ENCODE measurements at places on chromosomes 4 and X. TPM values are rescaled to one million over a fixed set of nuclear protein-coding genes. Genes with fewer than 3 reads are reported as not detected.

EPGN gene
- not detected for total RNA-seq

EDNRA gene
- total RNA-seq: not detected

GSX2 gene
- not detected for total RNA-seq

BEX3 gene
- 63.4 TPM for total RNA-seq

GPR34 gene
- total RNA-seq: not detected

AMER1 gene
- total RNA-seq: 10.8 TPM

KANTR gene
- 4.4 TPM for total RNA-seq

CD40LG gene
- not detected for total RNA-seq

CRMP1 gene
- total RNA-seq: not detected

- H3K4me3 ChIP-seq: no peak overlapping the region
- H3K4me1 ChIP-seq: no peaks in the 10 kb centered on the region
- no peaks in the 10 kb centered on the region for H3K36me3 ChIP-seq
- no peak overlapping the region for H3K27ac ChIP-seq
- H3K27me3 ChIP-seq: no peaks in the 10 kb centered on the region
- no peak for DNase-seq
These were observed 30.2 kb upstream of the TENM3 start for GRCh38 chr4:182213004-182213403.

GRCh38 chr4:127775843-127776242 lies 6.3 kb upstream of the HSPA4L start:
- H3K4me3 ChIP-seq: no peak overlapping the region
- no peaks in the 10 kb centered on the region for H3K36me3 ChIP-seq
- peaks cover 21% of the 10 kb centered on the region for H3K4me1 ChIP-seq
- no peak for DNase-seq
- H3K27ac ChIP-seq: no peak overlapping the region

DNA sequence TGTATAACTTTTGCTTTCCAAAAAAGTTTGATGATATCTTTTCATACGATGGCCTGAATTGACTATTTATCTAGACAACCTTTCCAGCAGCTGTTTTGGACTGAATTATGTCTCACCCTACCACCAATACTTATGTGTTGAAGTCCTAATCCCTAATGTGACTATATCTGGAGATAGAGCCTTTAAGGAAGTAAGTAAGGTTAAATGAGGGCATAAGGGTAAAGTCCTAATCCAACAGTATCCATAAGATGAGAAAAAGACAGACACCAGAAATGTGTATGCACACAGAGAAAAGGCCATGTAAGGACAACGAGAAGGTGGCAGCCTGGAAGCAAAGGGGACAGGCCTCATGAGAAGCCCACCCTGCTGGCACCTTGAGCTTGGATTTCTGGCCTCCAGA lies 86.6 kb upstream of the PPARGC1A start:
- no peaks in the 10 kb centered on the region for H3K36me3 ChIP-seq
- DNase-seq: no peak
- H3K4me1 ChIP-seq: no peaks in the 10 kb centered on the region
- H3K27me3 ChIP-seq: no peaks in the 10 kb centered on the region
- no peak overlapping the region for H3K27ac ChIP-seq

DNA sequence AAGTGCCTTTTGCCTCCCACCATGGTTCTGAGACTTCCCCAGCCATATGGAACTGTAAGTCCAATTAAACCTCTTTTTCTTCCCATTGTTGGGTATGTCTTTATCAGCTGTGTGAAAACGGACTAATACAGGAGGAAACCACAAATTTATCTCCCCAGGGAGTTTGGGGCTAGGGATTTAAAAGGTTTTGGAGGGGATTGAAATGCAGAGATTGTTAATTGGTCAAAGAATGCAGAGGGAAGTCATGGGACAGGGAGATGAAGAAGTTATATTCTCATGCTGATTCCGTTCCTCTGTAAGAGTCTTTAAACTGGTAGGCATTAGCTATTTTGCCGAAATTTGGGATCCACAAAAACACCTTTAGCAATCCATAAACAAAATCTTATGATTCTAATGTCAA lies 57.9 kb downstream of the TKTL2 start:
- H3K4me1 ChIP-seq: no peaks in the 10 kb centered on the region
- H3K27me3 ChIP-seq: no peaks in the 10 kb centered on the region
- no peak overlapping the region for H3K4me3 ChIP-seq
- H3K27ac ChIP-seq: no peak overlapping the region
- H3K36me3 ChIP-seq: no peaks in the 10 kb centered on the region

- H3K4me1 ChIP-seq: no peaks in the 10 kb centered on the region
- H3K27ac ChIP-seq: no peak overlapping the region
- no peaks in the 10 kb centered on the region for H3K36me3 ChIP-seq
- no peak overlapping the region for H3K4me3 ChIP-seq
- DNase-seq: no peak
These were observed 457.6 kb downstream of the KCTD8 start for GRCh38 chr4:43990963-43991362.

- no peaks in the 10 kb centered on the region for H3K27me3 ChIP-seq
- H3K4me3 ChIP-seq: no peak overlapping the region
- H3K4me1 ChIP-seq: no peaks in the 10 kb centered on the region
- H3K27ac ChIP-seq: no peak overlapping the region
- H3K36me3 ChIP-seq: no peaks in the 10 kb centered on the region
- no peak for DNase-seq
These were observed 176.4 kb upstream of the GYPA start for GRCh38 chr4:144316869-144317268.

GRCh38 chr4:44701037-44701436 lies 22.8 kb downstream of the GUF1 start:
- no peak overlapping the region for H3K4me3 ChIP-seq
- H3K27ac ChIP-seq: no peak overlapping the region
- no peaks in the 10 kb centered on the region for H3K27me3 ChIP-seq
- DNase-seq: no peak
- H3K4me1 ChIP-seq: no peaks in the 10 kb centered on the region
- H3K36me3 ChIP-seq: peaks cover 53% of the 10 kb centered on the region

- no peak overlapping the region for H3K27ac ChIP-seq
- H3K4me3 ChIP-seq: no peak overlapping the region
- H3K27me3 ChIP-seq: no peaks in the 10 kb centered on the region
- no peak for DNase-seq
- H3K36me3 ChIP-seq: no peaks in the 10 kb centered on the region
These were observed 129.7 kb upstream of the EDNRA start for GRCh38 chr4:147351083-147351787.

DNA sequence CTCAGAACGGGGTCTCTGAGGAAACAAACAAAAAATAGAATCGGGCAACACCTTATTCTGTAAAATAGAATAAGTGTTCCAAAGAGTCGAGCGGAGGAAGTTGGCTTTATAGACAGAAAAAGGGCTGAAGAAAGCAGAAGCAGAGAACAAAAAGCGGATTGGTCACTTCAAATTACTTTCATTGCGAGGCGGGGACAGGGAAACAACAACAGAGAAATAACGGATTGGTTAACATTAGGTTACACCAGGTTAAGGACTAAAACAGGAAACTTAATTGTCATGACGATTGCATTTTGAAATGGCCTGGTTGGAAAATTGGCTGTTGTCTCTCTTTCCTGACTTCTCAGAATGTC lies 433 bp upstream of the COQ2 start:
- H3K4me3 ChIP-seq: peak overlapping the region; percentile 63
- H3K27me3 ChIP-seq: no peaks in the 10 kb centered on the region
- H3K36me3 ChIP-seq: no peaks in the 10 kb centered on the region
- H3K4me1 ChIP-seq: peaks cover 43% of the 10 kb centered on the region

DNA sequence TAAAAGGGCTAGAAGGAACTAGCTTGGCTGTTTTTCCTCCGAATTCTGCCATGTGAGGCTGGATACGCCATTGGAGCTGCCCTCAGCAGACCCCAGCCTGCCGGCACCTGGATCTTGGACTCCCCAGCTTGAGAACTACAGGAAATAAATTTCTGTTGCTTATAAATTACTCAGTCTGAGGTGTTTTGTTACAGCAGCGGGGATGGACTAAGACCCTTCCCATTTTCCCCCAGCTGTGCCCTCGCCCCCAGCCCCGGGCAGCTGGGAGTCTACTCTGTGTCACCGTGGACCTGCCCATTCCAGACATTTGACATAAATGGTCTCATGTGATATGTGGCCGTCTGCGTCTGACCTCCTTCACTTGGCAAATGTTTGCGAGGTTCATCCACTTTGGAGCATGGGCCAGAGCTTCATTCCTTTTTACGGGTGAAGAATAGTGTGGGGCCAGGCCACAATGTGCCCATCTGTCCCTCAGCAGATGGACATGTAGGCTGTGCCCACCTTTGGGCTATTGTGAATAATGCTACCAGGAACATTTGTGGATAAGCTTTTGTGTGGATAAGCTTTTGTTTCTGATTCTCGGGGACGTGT lies 30.7 kb upstream of the SPON2 start:
- H3K4me3 ChIP-seq: no peak overlapping the region
- H3K4me1 ChIP-seq: peaks cover 43% of the 10 kb centered on the region
- no peak for DNase-seq
- H3K27me3 ChIP-seq: no peaks in the 10 kb centered on the region

GRCh38 chr4:176333076-176333475 lies 13.3 kb downstream of the SPCS3 start:
- no peak for DNase-seq
- no peaks in the 10 kb centered on the region for H3K36me3 ChIP-seq
- no peaks in the 10 kb centered on the region for H3K4me1 ChIP-seq
- no peak overlapping the region for H3K4me3 ChIP-seq

DNA sequence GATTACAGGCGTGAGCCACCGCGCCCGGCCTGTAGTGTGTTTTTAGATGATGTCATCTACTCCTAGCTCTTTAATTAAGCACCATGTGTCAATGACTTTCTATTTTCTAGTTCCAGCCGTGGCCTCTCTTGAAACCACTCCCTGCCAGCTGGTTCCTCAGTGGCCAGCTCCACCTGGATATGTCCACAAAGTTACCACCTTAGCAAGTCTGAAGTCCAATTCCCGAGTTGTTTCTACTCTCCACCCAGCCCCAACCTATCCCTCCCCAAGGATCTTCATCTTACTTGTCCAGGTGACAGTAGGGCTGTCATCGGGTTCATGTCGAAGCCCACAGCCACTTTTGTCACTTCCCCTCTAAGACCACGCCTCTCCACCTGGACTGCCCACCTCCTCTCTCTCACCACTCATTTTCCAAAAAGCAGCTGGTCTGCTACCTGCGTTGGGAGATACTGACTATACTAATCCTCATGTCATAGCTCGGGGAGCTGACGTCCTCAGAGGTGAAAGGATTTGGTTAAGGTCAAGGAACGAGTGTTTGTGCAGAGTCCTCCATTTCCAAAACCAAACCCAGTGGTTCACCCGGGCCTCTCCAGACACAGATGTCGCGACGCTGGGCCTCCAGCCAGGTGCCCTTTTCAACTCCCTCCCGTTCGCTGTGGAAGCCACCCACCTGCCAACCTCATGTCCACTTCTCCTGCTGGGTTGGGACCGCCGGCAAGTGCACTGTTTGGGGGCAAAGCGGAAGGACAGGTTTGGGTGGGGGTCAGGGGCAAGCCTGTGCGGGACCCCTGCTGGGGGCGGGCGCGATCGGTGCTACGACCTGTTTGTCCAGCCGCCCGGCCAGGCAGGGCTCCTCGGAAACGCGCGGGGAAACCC lies 704 bp downstream of the FAM3A start:
- no peaks in the 10 kb centered on the region for H3K36me3 ChIP-seq
- peak overlapping the region; percentile 68 for H3K27ac ChIP-seq
- H3K27me3 ChIP-seq: no peaks in the 10 kb centered on the region
- H3K4me1 ChIP-seq: peaks cover 25% of the 10 kb centered on the region
- peak overlapping the region; percentile 78 for H3K4me3 ChIP-seq
- DNase-seq: no peak

DNA sequence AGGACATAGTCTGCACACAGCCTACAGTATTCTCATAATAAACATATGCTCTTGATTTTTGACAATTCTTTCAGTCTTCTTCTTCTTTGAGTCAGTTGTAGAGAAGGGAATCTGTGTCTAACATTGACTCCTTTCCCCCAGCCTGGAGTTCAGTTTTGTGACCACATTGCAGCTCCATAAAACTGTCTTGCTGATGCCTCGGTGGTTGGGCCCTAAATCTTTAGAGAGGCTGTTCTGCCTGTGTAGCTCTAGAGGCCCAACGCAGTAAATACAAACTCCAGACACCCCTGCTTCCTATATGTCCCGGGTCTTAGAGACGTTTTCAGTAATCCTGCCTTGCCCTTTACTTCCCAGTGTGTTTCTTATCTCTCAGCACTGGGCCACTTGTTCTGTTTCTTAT lies 639.5 kb upstream of the AADAT start:
- no peaks in the 10 kb centered on the region for H3K36me3 ChIP-seq
- no peaks in the 10 kb centered on the region for H3K4me1 ChIP-seq
- DNase-seq: no peak
- H3K27ac ChIP-seq: no peak overlapping the region
- no peak overlapping the region for H3K4me3 ChIP-seq

- H3K4me3 ChIP-seq: no peak overlapping the region
- DNase-seq: peak; percentile 56
- H3K36me3 ChIP-seq: no peaks in the 10 kb centered on the region
- no peaks in the 10 kb centered on the region for H3K27me3 ChIP-seq
- H3K4me1 ChIP-seq: peaks cover 12% of the 10 kb centered on the region
These were observed 133.7 kb upstream of the CPXCR1 start for GRCh38 chrX:88613338-88613737.

DNA sequence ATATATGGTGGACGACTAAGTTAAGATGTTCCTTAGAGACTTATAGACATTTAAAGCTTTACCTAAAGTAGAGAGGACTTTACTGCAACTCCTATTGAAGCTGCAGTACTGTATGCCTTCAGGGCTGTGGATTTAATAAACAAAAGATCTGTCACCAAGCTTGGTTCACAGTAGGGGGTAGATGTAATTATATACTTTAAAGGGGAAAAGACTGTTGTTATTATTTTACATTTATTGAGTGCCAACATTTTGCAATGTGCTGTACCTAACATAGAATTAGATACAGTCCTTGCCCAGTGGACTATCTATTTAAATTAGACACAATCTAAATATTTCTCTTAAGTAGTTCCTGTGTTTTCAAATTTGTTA lies 67.2 kb downstream of the SLIT2 start:
- no peaks in the 10 kb centered on the region for H3K4me1 ChIP-seq
- no peaks in the 10 kb centered on the region for H3K36me3 ChIP-seq
- H3K4me3 ChIP-seq: no peak overlapping the region
- DNase-seq: no peak

- H3K4me3 ChIP-seq: peak overlapping the region; percentile 54
- H3K4me1 ChIP-seq: peaks cover 19% of the 10 kb centered on the region
- no peaks in the 10 kb centered on the region for H3K27me3 ChIP-seq
- 0 out of 3 replicates have a peak, but pooled peaks cover 3% of the 10 kb centered on the region for H3K36me3 ChIP-seq
These were observed 754 bp downstream of the MTMR1 start for GRCh38 chrX:150693725-150694574.

DNA sequence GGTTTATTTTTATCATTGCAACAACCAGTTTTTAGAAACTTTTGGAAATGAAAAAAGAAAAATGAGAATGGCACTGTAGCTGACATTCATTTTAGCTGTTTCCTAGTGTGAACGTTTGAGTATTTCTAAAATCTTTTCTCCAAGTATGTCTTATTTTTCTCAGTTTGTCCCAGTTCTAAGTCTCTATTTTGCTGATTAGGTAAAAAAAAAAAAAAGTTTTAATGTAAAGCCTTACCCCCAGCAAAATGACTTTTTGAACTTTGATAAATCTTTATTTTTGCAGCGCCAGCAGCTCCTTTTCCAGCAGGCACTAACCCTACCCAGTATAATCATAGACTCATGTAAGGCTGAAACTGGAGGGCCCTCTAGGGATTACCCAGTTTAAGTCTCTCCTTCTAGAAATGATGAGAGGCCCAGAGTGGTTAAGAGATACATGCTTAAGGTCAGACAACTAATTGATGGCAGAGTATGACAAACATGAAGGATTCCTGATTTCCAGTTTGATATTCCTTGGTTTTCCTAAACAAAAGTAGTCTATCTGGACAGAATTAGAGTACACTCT lies 84.3 kb upstream of the SLC4A4 start:
- no peaks in the 10 kb centered on the region for H3K27me3 ChIP-seq
- no peak overlapping the region for H3K27ac ChIP-seq
- no peak overlapping the region for H3K4me3 ChIP-seq
- DNase-seq: no peak
- H3K4me1 ChIP-seq: no peaks in the 10 kb centered on the region
- no peaks in the 10 kb centered on the region for H3K36me3 ChIP-seq
